ENCODE measurements at places on chromosomes 6 and 20.

DNA sequence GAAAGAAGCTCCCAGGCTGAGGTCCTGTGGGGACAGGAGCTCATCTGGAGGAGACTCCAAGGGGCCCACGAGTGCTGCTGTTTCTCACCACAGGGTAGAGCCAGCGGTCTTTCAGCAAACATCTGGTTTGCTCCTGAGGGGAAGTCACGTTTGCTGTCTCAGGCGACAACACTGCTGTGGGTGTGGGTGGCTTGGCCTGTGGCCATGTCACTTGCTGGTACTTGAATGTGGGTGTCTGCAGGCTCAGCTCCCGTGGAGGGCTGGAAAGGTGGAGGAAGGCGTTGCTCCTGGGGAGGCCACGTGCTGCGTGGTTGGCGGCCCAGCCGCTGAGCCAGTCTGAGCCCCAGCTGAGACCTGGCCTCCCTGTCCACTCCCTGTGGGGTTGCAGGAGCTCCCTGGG, 52.8 kb upstream of the MPC1 start:
- DNase-seq, result no peak

- no peak for DNase-seq
Observed at GRCh38 chr6:27593861-27594260, 121.0 kb upstream of the ZNF184 start.

- no peak for DNase-seq
Observed at GRCh38 chr6:111987295-111987694, 66.6 kb upstream of the CCN6 start.

GRCh38 chr6:158703111-158703836, 53.4 kb downstream of the SYTL3 start:
- no peak for DNase-seq

DNA sequence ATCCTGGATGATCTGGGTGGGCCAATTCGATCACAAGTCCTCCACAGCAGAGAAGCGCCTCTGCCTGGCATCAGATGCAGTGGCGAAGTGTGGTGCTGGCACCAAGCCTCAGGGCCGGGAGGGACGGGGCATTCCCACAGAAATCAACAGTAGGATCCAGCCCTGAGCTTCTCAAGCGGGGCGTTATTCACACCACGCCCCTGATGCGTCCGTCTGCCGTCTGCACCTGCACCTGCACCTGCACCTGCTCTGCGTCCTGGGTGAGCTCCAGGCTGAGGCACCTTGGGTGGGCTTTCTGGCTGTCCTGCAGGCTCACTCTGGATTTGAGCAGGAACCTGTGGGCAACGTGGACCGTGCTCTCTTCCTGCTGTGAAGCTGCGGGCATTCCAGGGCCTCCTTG, 13.8 kb upstream of the NTSR1 start:
- DNase-seq, result no peak

- peak; percentile 42 for DNase-seq
Observed at GRCh38 chr20:36792422-36792821, 18.9 kb upstream of the DSN1 start.

- no peak for DNase-seq
Observed at GRCh38 chr20:43910564-43910963, 4.1 kb upstream of the TOX2 start.

DNA sequence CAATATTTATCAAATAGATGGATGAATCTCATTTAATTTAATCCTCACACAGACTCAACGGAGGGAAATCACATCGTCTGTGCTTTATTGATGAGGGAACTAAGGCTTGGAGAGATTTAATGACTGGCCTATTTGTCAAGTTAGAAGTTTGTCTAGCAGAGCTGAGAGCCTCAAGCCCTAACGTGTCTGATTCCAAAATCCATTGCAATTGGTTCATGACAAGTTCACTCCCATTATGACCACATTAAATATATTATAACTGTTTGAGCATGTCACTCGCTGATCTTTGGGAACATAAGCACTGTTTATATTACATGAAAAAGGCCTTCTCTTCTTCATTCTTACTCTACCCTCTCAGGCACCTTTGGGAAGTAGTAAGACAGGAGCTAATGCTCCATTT, 89.4 kb upstream of the SIRPA start:
- no peak for DNase-seq

GRCh38 chr20:34343458-34344211, 19.4 kb upstream of the ITCH start:
- DNase-seq, result no peak

- no peak for DNase-seq
Observed at GRCh38 chr6:137799950-137800568, 67.0 kb upstream of the TNFAIP3 start.

- no peak for DNase-seq
Observed at GRCh38 chr6:40077315-40077714, 143.1 kb upstream of the MOCS1 start.

DNA sequence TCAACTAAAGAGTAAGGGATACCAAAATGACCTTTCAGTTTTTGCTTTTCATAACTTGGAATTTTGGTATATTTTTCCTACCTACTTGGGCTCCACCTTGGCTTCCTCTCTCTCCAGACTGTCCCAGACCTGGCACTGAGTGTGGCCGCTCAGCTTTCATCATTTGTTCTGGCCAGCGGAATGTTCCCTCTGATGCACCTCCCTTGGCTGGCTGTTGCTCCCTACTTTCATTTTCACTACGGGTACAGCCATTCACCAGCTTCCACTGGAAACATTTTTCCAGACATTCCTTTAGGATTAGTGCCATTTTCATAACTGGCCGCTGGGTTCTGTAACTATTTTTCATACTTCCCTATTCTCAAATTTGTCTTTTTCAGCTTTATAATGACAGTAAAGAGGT, 487.4 kb downstream of the TENT5A start:
- no peak for DNase-seq

DNA sequence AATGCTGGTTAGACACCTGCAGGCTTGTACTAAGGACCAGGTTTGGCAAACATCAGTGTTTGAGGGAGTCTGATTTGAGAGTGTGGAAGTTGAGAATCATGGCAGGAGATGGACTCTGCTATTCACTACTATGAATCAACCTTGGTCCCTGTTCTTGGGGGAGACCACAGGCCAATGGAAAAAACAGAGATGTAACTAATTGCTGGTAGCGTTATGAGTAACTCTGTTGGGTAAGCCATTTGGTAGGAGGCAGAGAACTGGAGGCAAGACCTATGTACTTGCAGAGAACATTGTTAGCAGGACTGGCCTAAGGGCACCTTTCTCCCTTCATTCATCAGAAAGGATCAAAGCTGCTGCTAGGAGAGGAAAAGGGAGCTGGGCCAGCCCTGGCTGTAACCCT, 8.3 kb upstream of the WFDC2 start:
- DNase-seq, result no peak

DNA sequence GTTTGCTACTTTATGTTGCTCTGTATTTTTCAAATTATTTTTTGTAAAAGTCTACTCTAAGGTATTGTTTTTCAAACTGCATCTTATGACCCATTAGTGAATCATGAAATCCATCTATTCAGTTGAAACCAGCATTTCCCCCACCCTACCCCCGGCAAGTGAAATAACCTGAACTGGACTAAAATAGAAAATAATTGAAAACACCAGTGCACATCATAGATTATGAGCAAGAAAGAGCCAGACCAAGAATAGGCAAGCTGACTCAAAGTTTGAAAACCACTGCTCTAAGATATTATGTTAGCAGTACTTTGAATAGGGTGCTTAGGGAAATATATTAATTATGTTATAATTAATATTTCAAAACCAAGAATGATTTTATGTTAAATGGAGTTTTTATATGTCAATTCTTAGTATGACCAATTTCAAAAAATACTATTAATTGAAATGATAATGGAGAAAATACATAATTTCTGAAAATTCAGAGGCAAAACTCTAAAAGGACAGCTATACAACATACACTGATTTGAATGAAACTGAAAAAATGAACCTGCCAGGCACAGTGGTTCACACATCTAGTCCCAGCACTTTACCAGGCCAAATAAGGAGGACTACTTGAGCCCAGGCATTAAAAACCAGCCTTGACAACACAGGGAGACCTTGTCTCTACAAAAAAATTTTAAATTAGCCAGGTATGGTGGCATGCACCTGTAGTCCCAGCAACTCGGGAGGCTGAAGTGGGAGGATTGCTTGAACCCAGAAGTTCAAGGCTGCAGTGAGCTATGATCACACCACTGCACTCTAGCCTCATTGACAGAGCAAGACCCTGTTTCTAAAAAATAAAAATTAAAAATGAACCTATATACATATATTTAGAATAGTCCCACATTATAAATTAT, 112.0 kb downstream of the CDK19 start:
- DNase-seq, result no peak

DNA sequence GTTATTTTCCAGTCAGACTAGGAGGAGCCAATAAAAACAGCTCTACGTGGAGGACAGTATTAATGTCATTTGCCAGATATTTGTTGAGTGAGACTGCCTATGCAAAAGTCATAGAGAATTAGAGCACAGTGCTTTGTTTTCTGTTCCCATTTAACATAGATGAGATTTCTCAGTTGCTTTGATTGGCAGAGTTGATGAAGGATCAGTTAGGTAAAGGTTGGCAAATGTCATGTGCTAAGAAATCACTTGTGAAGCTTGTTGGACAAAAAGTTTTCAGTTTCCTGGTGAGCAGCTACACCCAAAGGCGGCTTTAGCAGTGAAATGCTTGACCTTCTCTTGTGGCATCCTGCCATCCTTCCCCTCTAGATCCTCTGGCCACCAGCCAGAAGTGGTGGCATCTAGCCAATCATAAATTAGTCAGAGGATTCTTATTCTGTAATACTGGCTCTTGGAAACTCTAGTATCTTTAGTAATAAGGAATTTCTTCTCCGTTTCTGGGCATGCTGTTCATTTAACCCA, 37.0 kb downstream of the BCKDHB start:
- no peak for DNase-seq

- no peak for DNase-seq
Observed at GRCh38 chr6:149334201-149334600, 16.7 kb downstream of the TAB2 start.

GRCh38 chr6:116847227-116847626, 18.3 kb upstream of the GPRC6A start:
- DNase-seq, result no peak

DNA sequence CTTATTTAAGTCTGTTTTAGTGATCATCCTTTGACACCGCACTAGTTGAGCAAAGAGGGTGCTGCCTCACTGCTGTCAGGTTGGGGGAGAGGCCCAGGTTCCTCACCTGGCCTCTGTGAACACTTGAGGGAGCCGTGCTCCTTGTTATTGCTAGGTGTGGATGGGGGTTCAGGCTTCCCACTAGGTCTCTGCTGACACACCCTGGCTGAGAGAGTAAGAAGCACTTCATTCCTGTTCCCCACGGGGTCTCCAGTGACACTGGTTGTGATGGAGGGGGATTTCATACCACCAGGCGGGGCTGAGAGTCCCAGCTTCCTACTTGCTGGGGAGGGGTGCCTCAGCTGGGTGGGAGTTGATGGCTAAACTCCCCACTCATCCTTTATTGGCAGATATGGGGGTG, 11.1 kb upstream of the NOTCH4 start:
- no peak for DNase-seq

- peak; percentile 91 for DNase-seq
Observed at GRCh38 chr20:32535953-32536823, 48.9 kb downstream of the NOL4L start.

GRCh38 chr6:4916954-4917561, 86.8 kb downstream of the RPP40 start:
- DNase-seq, result no peak

GRCh38 chr6:39806278-39806677, 14.1 kb downstream of the DAAM2 start:
- no peak for DNase-seq

- no peak for DNase-seq
Observed at GRCh38 chr6:134424165-134424797, 106.4 kb upstream of the SGK1 start.

GRCh38 chr6:154511791-154512190, 1.3 kb upstream of the CNKSR3 start:
- no peak for DNase-seq

GRCh38 chr6:157374889-157375443, 6.0 kb upstream of the ZDHHC14 start:
- no peak for DNase-seq

- no peak for DNase-seq
Observed at GRCh38 chr6:151012321-151013294, 147.1 kb downstream of the MTHFD1L start.

GRCh38 chr20:45032781-45033180, 66.5 kb downstream of the STK4 start:
- DNase-seq, result no peak

- DNase-seq, result no peak
Observed at GRCh38 chr20:6764619-6765018, 2.9 kb upstream of the BMP2 start.

DNA sequence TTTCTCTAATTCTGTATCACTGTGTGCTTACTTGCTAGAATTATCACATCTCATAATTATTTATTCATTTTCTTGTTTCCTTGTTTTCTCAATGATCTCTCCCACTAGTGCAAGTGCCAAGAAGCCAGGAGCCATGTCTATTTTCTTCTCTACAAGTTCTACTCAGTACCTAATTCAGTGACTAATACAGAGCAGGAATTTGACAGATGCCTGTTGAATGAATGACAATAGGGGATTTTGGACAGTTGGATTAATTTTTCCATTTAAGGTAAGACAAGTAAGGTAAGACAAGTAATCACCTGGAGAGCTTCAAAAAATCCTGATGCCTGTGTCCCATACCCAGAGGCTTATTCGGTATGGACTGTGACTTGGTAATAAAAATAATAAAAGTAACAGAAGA, 81.0 kb downstream of the EDN1 start:
- DNase-seq, result no peak

DNA sequence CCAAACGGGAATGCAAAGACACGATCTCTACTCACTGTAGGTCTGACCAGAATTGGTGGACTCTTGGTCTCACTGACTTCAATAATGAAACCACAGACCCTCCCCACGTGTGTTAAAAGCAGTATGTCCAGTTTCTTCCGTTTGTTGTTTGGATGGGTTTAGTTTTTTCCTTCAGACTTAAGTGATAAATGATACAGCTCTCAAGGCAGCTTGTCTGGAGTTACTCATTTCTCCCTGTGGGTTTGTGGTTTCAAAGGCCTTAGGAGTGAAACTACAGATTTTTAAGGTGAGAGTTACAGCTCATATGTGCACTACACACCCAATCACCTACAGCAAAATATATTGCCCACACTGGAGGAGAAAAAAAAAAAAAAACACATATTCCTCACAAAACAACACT, 86.7 kb upstream of the STMND1 start:
- DNase-seq, result no peak

GRCh38 chr6:105757512-105758200, 328.5 kb upstream of the PRDM1 start:
- no peak for DNase-seq

GRCh38 chr20:41316051-41316450, 1.5 kb downstream of the ZHX3 start:
- DNase-seq, result no peak
